NCI-H1436 (cell line): ENCODE measurements at places on chromosomes 2 and 18.

DNA sequence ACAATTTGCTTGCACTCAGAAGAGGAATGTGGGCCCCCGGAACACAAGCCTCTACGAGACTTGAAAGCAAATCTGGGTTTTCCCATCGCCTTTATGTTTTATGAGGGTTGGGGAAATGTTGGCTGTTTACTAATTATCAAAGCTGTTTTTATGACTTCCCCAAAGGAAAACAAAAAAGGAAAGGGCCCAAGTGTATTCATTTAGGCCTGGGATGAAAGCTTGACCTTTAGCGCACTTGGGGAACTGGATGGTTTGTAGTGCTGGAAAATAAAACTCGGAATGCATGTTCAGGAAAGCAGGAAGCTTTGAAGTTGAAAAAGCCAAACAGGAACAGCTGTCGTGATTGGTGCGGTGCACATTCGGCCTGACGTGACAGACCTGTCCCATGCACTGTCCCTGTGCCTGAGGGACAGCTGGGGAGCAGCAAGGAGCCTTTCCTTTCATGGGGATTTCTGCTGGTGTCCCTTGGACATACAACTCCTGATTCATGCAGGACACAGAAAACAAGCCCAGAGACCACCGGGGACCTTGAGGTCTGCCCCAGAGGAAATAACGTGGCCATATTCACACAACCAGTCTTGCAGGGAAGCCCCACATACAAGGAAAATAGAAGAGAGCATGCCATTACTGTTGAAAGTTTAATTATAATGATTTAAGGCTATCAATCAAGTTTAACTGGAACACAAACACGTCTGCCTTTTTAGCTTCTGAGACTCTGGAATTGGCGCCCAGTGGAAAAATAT, 169.7 kb upstream of the APCDD1 start:
- DNase-seq: no peak

- DNase-seq: no peak
These were observed 272.9 kb downstream of the IRS1 start for GRCh38 chr2:226526716-226527115.

GRCh38 chr18:56402872-56403516, 235.4 kb downstream of the TXNL1 start:
- DNase-seq: no peak

GRCh38 chr18:55552526-55553189, 35.3 kb downstream of the TCF4 start:
- DNase-seq: no peak

- DNase-seq: no peak
These were observed 486.0 kb downstream of the RNF144A start for GRCh38 chr2:7403092-7403775.

- DNase-seq: no peak
These were observed 89.3 kb upstream of the OTOS start for GRCh38 chr2:240229603-240230235.

DNA sequence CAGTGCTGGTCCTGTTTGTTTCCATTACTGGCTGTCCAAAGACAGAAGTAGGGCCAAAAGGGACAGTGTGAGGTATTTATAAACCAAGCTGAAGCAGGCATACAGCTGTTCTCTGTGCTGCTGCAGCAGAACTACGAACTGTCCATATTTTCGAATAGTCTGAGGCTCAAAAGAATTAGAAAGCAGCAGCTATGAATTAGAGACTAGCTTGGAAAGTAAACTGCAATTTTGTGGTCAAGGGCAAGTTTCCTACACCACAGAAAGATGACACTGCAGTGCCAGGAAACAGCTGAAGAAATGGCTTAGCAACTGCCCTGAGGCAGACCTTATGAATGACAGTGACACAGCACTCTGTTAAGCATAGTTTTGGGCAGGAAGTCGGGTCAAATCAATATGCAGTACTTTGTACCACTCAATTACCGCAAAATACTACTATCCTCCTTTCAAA, 125.3 kb downstream of the TMEM131 start:
- DNase-seq: no peak

GRCh38 chr2:38631976-38632375, 29.2 kb upstream of the HNRNPLL start:
- DNase-seq: no peak

DNA sequence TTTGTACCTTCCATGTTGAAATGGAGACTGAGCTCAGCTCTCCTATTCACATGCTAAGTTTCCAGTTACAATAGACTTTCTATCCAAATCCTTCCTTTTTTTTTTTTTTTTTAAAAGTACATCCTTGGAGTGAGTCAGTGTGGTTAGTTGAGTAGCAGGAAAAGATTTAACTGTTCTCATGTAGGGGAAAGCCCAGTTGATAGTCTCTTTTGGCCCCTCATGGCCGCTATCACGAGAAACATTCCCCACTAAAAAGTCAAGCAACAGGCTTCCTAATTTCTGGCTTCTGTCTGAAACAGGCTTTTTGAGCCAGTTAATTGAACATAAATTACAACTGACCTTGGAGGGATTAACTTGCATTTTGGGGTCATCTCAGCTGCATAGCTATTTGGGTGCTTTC, 161.3 kb downstream of the MEIS1 start:
- DNase-seq: no peak

- no peak for DNase-seq
These were observed 158.0 kb upstream of the RBMS1 start for GRCh38 chr2:160651416-160652200.

GRCh38 chr2:225600865-225601264, 201.4 kb downstream of the NYAP2 start:
- DNase-seq: no peak
